Activated naive CD4-positive, alpha-beta T cell treated with anti-CD3 and anti-CD28 coated beads for 36 hours (primary cell): ENCODE measurements at places on chromosomes 3 and 15.
A peak's percentile ranks its signal among the peaks of the same experiment; 100 is the strongest.

DNA sequence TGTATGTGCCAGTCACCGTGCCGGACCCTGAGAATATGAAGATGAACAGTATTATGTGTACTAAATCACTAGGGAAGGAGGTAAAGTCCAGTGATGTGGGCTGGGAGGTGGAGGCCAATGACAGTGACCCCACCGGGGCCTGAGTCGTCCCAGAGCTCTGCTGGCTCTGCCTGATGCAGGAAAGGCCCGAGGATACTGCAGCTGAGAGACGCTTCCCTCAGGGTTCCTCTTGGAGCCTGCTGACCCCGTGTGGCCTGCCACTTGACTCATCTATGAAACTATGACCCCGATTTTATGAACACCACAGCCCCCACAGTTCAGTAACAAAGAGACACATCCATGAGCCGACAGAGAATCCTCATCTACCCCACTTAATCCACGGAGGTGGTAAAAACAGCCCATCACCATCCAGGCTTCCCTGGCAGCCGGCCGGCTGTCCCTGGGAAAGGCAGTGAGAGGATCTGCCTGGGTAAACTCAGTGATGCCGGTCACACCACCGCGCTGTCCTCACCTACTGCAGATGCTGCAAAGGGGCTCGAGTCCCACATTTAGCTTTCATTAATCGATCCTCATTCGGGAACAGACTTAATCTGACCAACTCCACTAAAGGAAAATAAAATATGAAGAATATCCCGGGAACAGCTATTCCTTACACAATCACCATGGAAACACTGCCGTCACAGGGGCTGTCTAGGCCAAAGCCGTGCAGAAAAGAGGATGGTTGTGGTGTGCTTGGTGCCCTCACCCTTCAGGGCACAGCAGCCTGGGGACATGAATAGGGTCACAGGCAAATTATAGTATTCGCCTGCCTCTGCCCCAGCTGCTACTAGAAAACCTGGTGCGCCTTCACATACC, 82.9 kb downstream of the ARRDC4 start:
- DNase-seq = no peak

- no peak for DNase-seq
These were observed 100.6 kb downstream of the IL1RAP start for GRCh38 chr3:190614226-190615059.

- peak; percentile 48 for DNase-seq
These were observed 30.9 kb downstream of the MGLL start for GRCh38 chr3:127791221-127791913.

- peak; percentile 73 for DNase-seq
These were observed at the start of gene IQSEC1 for GRCh38 chr3:13073326-13074005. Gene IQSEC1, minus strand, starts transcription at chr3:13073429. Its CDS starts 415 bp downstream, at chr3:13073014.

GRCh38 chr3:124659175-124659574, 71.1 kb upstream of the UMPS start:
- no peak for DNase-seq

DNA sequence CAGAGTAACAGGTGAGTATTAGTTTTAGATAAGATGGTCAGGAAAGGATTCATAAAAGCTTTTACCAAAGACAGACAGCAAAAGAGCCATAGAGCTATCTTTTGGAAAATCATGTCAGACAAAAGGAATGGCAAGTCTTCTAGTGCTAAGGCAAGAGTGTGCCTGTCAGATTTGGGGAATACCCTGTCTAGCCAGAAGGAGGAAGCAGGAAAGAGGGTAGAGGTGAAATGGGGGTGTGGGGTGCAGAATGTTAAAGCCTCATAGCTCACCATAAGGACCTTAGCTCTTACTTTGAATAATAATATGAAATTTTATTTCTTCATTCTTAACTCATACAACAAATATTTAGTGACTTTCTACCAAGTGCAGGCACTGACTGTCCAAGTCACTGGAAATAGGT, 512.1 kb upstream of the ROBO2 start:
- DNase-seq = no peak

GRCh38 chr3:15831927-15832326, 34.1 kb upstream of the ANKRD28 start:
- no peak for DNase-seq

DNA sequence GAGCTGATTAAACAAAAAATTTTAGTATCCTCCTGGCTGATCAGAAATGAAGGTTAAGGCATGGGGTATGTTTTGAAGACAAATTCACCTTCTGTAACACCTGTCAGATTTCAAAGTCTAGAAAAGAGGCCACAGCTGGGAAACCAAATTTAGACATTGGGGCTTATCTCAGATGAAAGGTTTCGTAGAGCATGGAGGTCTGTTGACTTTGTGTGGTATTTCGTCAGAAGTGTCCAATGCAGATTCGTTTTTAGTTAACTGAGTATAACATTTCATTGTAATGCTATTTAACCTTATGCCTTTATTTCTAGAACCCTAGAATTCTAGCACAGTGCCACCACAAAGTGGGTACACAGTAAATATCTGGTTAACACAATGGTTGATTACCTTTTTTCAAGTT, 61.7 kb downstream of the FNDC3B start:
- DNase-seq = no peak

GRCh38 chr15:58038426-58039078, 27.0 kb downstream of the ALDH1A2 start:
- DNase-seq = no peak

GRCh38 chr3:106683953-106684620, 693.2 kb upstream of the CCDC54 start:
- DNase-seq = no peak

DNA sequence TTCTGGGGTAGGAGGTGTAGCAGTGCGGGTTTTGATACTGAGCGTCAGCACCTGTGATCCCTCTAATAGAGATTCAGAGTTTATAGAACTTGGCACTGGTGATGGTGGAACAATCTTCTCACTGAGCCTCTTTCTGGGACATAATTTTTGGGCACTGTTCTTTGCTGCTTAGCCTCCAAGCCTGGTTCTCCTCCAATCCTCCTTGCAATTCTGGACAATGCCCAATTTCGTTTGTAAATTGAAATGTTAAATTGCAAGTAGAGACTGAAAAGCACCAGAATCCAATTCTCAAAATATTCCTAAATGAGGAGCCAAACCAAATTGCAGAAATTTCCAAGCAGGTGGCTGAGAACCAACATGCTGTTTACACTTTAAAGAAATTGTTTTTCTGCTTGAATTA, 149.8 kb upstream of the ABI3BP start:
- DNase-seq = no peak
